ELR (cell line): ENCODE measurements at places on chromosomes 1 and 21.

DNA sequence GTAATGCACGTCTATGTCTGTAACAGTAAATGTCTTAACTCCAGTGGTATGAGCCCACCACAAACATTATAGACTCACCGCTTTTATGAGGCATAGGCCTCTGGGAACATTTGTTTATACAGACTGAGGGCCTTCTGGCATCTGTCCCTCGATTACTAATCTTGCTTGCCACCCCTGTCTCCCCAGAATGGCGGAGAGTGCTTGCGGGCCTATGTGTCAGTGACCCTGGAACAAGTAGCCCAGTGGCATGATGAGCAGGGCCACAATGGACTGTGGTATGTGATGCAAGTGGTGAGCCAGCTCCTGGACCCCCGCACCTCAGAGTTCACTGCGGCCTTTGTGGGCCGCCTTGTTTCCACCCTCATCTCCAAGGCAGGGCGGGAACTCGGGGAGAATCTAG is 18.3 kb upstream of the SHISA4 start:
- peak; percentile 95 for DNase-seq

DNA sequence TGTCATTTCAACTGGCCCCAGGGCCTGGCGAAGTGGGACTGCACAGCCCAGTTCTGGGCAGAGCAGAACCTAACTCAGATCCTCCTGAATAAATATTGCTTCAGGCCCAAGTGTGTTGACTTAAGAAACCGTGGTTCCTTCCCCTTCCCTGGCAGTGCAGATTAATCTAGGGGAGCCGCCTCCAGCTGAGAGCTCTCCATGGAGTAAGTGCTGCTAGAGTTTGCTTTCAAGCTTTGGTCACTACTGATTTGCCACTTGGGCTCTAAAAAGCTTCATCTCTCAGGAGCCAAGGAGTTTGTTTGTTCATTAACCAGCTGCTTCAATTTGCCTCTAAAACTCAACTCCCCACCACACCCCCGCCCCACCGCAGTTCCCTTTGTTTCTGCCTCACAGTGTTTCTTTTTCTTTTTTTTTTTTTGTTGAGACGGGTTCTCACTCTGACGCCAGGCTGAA is 112.1 kb downstream of the DTL start:
- no peak for DNase-seq

DNA sequence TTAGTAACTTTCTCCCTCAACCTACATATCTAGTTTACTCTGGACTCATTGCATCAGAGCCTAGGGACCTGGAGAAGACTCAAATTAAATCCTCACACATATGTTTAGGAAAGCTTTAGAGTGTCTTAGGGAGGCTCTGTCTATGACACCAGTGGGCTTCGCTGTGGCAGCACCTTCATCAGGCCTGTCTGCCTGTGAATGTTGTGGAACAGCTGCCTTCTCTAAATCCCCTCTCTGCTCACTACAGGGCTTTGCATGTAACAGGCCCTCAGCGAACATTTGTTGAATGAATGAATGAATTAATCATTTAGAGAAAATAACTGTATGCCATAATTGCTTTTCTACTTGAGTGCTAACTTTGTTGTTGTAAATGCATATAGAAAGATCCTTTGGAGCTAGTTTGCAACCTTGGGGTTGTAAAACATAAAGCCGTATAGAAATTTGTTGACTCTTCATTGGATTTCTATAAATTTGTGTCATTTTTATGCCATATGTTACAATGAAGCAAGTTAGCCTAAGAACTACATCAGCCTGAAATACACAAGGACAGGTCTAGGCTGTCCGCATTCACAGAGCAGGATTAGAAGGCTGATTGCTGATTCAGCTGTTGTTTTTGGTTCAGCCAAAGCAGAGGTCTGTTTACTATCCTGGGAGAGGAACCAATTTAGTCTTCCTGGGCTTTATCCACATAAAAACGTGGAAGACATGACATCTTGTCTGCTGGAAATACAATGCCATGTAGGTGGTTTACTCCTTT is 238.0 kb downstream of the ASTN1 start:
- DNase-seq: no peak

DNA sequence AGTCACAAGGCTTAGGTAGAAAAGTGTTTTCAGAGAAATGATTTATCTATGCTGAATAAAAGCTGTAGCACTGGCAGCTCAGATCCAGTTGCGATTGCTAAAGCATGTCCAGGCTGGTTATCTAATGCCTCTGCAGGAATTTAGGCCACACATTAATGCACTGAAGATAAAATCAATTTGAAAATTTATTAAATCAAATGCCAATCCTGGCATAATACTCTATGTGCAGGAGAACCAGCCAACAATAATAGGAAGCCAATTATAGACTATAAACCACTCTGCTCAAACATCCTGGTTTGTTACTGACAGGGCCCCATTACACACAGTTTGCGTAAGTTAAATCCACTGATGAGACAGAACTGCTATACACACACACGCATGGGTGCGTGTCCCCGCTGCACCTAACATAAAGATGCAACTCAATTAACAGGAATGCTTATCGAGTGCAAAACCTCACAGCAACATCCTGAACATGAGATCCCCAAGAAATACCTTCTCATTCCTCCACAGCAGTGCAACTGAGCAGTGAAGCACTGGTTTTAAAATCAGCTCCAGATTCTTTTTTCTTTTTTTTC is 40.6 kb downstream of the PTP4A2 start:
- DNase-seq: no peak

DNA sequence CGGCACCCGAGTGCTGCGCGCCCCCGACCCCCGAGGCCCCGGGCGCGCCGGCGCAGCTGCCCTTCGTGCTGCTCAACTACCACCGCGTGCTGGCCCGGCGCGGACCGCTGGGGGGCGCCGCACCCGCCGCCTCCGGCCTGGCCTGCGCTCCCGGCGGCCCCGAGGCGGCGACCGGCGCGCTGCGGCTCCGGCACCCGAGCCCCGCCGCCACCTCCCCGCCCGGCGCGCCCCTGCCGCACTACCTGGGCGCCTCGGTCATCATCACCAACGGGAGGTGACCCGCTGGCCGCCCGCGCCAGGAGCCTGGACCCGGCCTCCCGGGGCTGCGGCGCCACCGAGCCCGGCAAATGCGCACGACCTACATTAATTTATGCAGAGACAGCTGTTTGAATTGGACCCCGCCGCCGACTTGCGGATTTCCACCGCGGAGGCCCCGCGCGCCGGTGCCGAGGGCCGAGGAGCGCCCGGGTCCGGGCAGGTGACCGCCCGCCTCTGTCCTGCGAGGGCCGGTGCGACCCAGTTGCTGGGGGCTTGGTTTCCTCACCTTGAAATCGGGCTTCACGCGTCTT is 49.0 kb downstream of the SIM2 start:
- DNase-seq: peak; percentile 51

DNA sequence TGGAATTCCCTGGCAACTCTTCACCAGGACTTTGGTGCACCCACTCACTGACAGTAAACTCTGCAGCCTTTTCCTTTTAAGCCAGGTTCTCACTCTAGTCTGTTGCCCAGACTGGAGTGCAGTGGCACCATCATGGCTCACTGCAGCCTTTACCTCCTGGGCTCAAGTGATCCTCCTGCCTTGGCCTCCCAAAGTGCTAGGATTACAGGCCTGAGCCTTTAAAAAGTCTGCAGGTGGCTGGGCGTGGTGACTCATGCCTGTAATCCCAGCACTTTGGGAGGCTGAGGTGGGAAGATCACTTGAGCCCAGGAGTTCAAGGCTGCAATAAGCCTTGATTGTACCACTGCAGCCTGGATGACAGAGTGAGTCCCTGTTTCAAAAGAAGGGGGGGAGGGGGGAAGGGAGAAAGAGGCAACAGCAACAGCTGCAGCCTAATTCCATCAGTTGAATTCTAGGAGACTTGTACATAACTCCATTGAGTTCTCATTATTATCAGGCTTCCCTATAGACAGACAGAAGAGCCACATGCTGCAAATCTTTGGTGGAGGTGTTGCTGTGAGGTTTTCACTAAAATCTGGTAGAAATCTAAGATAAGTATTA is 8.1 kb upstream of the HNRNPR start:
- DNase-seq: no peak

- DNase-seq: no peak
These were observed 198.4 kb upstream of the VAMP3 start for GRCh38 chr1:7572654-7573152.

- DNase-seq: peak; percentile 54
These were observed 541.3 kb downstream of the DPYD start for GRCh38 chr1:97379387-97380075.

- no peak for DNase-seq
These were observed 23.5 kb downstream of the CYP4A22 start for GRCh38 chr1:47160716-47161115.

GRCh38 chr1:102776071-102776470 is 332.3 kb downstream of the COL11A1 start:
- no peak for DNase-seq

DNA sequence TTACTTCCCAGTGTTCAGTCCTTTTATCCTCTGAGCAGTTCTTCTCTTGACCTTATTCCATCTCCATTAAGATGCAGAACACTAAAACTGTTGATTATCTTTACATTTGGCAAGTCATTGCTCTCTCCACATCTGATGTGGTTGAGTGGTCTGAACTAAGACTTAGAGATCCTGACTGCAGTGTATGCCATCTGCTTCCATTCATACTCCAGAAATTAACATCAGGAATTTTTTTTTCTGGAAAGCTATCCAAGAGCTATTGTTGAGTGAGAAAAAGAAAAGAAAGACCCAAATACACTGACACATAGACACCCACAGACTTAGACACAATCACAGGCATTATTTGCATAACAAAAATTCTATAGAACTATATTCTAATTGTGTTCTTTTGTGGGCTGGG is 3.7 kb upstream of the TRIM62 start:
- no peak for DNase-seq

DNA sequence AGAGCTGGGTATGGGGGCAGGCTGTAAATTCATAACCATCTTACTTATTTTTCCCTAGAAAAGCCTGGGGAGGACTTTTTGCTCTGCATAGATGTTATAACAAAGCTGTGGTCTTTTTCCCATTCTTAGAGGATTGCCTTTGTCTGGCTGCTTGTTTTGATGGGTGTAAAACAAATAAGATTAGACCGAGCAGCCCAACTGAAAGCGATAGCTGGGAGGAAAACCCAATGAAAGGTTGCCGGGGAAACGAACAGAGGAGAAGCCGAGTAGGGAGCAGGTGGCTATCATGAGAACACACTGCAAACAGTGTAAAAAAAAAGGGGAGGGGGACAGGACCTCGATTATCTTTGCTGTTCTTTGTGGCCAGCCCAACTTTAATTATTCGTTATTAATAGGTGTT is 1.9 kb downstream of the ELAVL4 start:
- DNase-seq: no peak

- no peak for DNase-seq
These were observed 167.2 kb upstream of the POU3F1 start for GRCh38 chr1:38213646-38214434.

DNA sequence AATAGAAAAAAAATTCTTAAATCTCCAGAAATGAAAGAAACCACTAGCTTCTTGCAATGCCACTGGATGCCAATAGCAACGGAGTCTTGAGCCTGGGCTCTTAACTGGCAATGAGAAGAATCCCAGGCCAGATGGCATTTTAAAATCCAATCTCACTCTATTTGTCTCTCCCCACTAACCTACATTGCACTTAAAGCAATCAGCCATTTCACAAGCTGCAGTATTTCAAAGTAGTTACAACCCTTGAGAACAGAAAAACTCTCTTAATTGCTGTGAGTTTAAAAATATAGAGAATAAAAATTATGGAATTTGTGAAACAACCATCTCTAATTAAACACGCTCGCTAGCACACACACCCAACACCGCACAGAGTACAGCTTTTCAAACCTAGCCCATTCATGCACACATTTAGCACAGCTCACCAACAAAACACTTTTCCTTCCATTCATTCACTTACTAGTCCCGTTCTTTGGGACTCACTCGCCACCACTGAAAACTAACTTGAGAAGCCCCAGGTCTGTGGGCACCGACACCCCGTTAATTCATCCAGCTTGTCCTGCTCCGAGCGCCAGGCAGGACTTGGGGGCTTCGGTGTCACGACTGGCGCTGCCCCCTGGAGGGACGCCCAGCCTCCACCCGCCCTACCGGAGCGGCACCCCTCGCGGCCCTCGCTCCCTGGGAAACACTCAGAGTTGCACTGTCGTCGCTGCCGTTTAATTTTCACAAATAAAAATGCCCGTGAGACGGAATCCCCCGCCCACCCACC is 1.0 kb downstream of the DDAH1 start:
- peak; percentile 31 for DNase-seq

DNA sequence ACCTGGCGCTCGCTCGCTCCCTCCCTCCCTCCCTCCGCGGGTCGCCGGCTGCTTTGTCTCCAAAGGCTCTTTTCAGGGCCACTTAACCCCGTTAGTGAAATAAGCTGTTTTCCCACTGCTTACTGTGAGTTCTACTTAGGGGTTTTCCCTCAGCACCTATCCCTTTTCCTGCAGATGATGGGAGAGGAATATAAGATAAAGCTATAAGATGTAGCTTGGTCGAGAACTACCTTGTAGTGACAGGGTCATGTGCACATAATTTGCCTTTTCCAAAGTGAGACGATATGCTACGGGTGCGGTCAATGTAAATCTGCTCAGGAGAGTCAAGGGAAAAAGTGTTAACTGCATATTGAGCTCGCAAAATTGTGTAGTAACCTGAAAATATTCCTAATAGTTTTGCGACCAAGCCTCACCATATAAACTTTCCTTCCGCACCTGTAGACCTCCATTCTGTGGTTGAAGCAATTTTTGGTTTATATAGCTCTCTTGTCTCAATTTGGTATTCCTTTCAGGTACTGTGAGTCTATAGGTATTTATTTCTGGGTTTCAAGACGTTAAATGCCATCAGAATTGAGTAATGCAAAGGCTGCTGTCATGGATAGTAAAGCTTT is 55.8 kb upstream of the BOLA1 start:
- peak; percentile 36 for DNase-seq

GRCh38 chr1:4590756-4591155 is 63.7 kb upstream of the AJAP1 start:
- DNase-seq: no peak

GRCh38 chr1:10778640-10779039 is 17.8 kb downstream of the CASZ1 start:
- no peak for DNase-seq

- DNase-seq: no peak
These were observed 17.5 kb downstream of the RNF115 start for GRCh38 chr1:145806408-145806807.

- no peak for DNase-seq
These were observed 24.7 kb downstream of the KIAA0040 start for GRCh38 chr1:175167861-175168260.

DNA sequence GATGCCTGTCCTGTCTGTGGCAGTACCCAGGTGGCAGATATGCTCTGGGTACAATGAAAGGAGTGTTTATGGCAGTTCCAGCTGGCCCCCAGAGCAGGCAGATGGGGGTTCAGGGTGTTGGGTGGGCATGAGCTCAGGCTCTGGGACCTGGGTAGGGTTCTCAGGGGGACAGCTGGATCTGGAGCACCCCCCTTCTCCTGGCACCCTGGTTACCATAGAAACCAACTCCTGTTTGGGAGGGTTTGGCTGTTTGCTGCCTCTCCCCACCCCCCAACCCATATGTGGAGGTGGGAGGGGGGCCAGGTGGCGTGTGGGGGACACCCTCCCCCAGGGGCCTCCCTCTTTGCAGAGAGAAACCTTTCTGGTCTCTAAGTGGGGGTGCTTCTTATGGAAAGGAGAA is 7.1 kb downstream of the FOXO6 start:
- DNase-seq: no peak
